ENCODE measurements at places on chromosomes 6 and 20.

DNA sequence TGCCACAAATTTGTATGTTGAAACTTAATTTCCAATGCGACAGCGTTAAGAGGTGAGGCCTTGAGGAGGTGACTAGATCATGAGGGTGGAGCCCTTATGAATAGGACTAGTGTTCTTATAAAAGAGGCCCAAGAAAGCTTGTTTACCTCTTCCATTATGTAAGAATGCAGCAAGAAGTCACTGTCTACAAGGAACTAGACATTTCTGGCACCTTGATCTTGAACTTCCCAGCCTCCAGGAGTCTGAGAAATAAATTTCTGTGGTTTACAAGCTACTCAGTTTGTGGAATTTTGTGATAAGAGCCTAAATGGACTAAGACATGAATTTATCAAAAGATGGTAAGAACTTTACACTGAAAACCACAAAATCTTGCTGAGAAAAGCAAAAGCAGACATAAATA, 173.6 kb upstream of the SGK1 start:
- no peak for DNase-seq

DNA sequence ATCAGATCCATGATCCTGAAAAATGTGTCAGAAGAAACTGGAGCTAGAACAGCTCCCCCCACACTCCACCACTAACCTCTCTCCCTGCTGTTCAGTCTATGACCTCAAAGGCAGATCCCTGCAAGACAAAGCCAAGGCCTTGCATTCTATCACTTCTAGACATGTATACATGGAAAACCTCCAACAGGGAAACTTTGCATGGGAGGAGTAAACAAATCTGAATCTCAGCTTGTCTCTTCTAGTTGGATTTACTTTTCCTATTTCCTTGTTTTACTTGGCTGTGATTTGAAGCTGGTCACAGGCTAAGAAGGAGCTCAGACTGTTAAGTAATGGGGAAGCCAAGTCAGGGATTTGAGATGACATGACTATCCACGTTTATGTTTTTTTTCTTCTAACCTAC, 456.8 kb upstream of the CHD6 start:
- no peak for DNase-seq

- DNase-seq = no peak
These were observed 546.9 kb downstream of the HACE1 start for GRCh38 chr6:104312851-104313250.

GRCh38 chr6:11065436-11066202, 21.5 kb upstream of the ELOVL2 start:
- DNase-seq = no peak

DNA sequence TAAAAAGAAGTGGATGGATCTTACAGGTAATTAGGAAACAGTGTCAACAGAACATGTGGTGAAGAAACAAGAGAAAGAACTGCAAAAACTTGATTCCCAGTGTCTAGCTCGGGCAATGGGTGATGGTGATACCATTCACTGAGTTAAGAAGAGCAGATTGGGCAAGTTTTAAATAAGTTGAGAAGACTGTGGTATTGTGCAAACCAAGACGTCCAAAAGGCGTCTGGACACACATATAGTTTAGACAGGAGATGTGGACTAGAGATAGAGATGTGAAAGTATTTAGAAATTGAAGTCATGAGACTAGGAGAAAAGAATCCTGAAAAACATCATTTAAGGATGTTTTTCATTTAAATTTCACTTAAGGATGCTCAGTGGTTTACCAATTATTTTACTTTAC, 53.9 kb downstream of the CDK19 start:
- no peak for DNase-seq

- no peak for DNase-seq
These were observed 2.4 kb upstream of the PKHD1 start for GRCh38 chr6:52089758-52090348.

GRCh38 chr6:107218142-107218541, 102.8 kb upstream of the BEND3 start:
- no peak for DNase-seq

DNA sequence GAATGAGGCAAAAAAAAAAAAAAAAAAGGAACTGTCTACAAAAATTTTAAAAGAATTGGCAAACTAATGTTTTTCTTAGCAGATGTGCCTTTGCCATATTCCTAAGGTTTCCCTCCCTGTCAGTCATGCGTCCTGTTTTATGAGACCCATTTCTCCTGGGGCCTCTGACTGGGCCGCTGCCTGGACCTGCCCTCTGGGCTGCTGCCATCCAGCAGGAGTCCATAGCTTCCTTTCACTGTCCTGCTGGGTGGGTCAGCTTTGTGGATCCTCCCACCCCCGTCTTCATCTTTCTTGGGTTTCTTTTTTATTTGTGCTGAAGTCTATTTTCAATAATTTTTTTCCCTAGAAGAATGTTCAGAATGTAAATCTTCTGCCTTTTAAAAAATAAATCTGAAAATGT, 110.8 kb upstream of the SCP2D1 start:
- no peak for DNase-seq

- DNase-seq = no peak
These were observed 143.9 kb upstream of the ZNF217 start for GRCh38 chr20:53737396-53738038.

GRCh38 chr20:10792291-10792690, 118.5 kb upstream of the JAG1 start:
- no peak for DNase-seq

DNA sequence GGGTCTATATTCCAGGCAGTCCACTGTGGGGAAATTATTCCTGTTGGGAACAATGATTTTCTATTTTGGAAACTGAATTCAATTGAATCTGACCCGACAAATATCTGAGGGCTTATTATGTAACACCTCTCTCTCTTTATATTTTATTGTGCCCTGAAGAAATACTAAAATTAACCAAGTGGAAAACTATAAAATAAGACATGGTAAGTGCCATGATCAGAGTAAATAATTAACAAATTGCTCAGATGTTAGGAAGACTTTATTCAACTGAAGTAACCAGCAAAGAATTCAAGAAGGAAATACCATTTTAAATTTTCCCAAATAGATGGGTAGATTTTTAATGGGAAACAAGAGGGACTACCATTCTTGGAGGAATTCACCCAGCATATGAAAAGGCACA, 632.9 kb downstream of the MAFB start:
- no peak for DNase-seq

- DNase-seq = no peak
These were observed 2.9 kb downstream of the ISM1 start for GRCh38 chr20:13223736-13224520.

GRCh38 chr20:56440346-56441007, 27.9 kb upstream of the RTF2 start:
- no peak for DNase-seq

DNA sequence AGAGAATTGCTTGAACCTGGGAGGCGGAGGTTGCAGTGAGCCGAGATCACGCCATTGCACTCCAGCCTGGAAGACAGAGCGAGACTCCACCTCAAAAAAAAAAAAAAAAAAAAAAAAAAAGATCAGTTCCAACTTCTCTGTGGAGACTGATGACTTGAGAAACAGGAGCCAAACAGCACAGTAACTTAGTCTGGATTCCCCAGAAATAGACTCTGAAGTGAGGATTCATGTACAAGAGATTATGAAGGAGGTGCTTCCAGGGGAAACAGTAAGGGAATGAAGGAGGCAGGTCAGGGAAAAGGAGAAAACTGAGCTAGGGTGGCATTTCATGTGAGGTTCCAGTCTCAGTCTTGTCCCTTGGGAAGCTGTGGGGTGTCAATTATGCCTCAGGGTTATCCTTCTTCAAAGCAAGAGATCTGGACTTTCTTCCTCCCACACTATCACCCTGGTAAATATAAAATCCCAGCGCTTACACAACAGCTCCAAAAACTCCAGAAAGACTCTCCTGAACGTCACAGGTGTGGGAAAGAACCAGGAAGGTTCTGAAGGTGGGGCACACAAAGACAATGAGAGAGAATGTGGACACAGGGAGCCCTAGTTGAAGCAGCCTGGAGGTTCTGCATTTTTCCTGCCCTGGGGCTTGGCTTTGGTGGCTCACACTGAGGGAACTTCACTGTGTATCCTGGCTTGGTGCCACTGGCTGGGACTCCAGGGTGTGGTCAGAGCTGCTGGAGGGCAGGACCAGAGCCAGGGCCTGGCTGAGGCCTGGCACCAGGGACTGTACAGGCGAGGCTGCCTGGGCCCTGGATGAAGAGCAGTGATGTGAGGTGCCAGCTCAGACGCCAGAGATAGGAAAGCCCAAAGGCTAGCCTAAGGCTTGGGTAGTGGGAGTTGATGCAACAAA, 46.8 kb downstream of the PCNA start:
- DNase-seq = peak; percentile 21

GRCh38 chr6:126909493-126909892, 209.0 kb upstream of the RSPO3 start:
- no peak for DNase-seq

GRCh38 chr6:107965746-107966145, 7.7 kb upstream of the SEC63 start:
- DNase-seq = no peak

GRCh38 chr6:106609699-106610098, 19.6 kb downstream of the RTN4IP1 start:
- no peak for DNase-seq

- no peak for DNase-seq
These were observed 19.9 kb downstream of the MCM8 start for GRCh38 chr20:5970381-5970780.

DNA sequence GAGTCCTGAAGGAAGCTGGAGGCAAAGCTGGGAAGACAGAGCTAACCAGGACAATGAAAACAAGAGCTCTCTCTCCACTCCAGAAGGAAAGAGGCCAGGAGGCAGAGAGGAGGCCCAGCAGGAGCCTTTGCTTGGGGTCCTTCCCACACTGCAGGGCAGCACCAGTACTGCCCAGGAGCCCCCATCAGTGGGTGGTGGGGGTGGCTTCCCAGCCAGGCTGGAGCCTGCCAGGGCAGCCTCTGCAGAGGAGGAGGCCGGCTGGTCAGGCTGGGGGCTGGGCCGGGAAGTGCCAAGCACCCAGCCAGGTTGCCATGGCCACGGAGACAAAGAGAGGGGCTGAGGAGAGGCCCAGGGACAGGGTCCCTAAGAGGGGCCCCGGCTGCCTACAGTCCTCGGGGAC, 33.4 kb downstream of the PREX1 start:
- peak; percentile 54 for DNase-seq

DNA sequence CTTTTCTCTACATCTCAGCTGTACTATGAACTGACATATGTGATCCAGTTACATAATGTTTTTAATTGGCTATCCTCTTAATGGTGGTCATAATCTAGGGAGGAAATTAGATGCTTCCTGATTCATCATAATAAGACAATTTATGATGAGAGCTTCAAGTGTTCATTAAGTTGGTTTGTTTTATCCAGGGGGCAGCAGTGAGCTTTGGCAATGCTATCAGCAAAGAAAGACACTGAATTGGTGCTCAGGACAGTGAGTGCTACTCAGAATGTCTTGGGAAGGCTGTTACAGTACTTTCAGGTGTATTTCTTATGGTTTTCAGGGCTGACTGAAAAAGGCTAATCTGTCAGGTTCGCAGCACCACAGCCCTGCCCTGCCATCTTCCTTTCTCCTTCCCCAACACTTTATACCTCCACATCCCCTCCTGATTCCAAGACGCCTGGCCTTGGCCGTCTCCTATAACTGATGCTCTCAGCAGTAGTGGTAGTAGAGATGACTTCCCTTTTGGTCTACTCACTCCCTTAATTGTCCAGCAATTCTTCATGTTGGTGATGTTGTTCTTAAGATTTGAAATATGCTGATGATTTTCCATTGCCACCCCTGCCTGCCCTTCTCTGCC, 67.0 kb upstream of the TNFAIP3 start:
- no peak for DNase-seq

GRCh38 chr20:36684747-36685146, 38.8 kb upstream of the SLA2 start:
- no peak for DNase-seq

GRCh38 chr20:41424011-41424410, 57.4 kb upstream of the EMILIN3 start:
- no peak for DNase-seq

GRCh38 chr6:150301846-150302519, 66.8 kb upstream of the IYD start:
- DNase-seq = no peak

DNA sequence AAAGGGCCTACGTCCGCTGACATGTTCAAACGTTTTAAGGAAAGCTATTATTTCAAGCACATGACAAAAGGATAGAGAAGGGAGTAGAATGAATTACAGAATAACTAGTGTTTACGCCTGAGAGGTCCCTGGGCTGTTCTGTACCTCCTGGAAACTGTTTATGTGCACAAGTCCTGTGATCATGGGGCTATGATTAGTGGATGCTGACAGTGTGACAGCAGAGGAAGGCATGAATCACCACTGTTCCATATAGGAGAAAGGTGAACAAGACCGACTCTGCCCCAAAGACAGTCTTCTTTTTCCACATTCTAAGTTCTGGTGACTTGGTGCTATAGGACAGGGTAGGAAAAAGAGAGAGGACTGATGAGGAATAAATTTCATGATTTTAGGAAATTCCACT, 249.2 kb upstream of the PRDM1 start:
- DNase-seq = no peak

- no peak for DNase-seq
These were observed 176.5 kb upstream of the GJE1 start for GRCh38 chr6:141956046-141956761.

- no peak for DNase-seq
These were observed 293.7 kb upstream of the RIMS1 start for GRCh38 chr6:71592643-71593042.

- no peak for DNase-seq
These were observed 30.9 kb downstream of the BCL2L1 start for GRCh38 chr20:31691646-31692275.

DNA sequence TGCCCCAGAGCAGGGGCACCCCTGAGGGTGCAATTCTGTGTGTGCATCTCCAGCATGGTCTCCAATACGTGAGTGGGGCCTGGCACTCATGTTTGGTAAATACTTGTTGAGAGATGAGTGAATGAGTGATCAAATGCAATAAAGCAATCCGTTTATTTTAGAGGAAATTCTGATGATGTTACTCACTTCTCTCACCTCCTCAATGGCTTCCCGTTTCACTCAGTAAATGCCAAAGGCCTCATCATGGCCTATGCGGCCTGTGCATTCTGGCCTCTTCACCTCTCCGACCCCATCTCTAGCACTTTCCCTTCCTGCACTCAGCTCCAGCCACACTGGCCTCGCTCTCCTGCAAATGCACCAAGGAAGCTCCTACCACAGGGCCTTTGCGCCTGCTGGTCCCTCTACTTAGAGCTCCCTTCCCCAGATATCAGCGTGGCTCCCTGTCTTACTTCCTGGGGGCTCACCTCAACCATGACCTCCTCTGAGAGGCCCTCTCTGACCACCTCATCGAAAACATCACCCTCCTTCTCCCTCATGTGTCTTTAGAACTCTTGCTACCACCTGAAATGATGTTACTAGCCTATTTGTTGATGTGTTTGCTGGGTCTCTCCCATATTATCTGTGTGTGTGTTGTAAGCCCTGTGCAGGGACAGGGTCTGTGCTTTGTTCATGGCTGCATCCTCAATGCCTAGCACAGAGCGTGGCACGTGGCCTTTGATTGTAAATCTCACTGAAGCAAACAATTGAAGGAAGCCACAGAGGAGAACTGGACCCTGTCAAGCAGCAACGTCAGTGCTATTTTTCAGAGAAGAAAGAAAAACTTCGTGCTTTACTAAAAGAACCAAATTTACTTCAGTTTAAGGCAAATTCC, 42.6 kb downstream of the RAB44 start:
- no peak for DNase-seq

- no peak for DNase-seq
These were observed 152.2 kb upstream of the CHD6 start for GRCh38 chr20:41770427-41770826.
